ENCODE measurements at places on chromosomes 6 and 20. TPM values are rescaled to one million over a fixed set of nuclear protein-coding genes. Genes with fewer than 3 reads are reported as not detected.
A peak's percentile ranks its signal among the peaks of the same experiment; 100 is the strongest.

- DNase-seq: no peak
Measured at GRCh38 chr20:21004386-21005076, 101.6 kb downstream of the LINC00237 start.

GRCh38 chr6:120108061-120108795 lies 758.7 kb upstream of the MAN1A1 start:
- DNase-seq: no peak

- no peak for DNase-seq
Measured at GRCh38 chr6:114762145-114762544, 419.3 kb upstream of the HS3ST5 start.

GRCh38 chr20:61968036-61968810 lies 97.5 kb downstream of the TAF4 start:
- DNase-seq: no peak

DNA sequence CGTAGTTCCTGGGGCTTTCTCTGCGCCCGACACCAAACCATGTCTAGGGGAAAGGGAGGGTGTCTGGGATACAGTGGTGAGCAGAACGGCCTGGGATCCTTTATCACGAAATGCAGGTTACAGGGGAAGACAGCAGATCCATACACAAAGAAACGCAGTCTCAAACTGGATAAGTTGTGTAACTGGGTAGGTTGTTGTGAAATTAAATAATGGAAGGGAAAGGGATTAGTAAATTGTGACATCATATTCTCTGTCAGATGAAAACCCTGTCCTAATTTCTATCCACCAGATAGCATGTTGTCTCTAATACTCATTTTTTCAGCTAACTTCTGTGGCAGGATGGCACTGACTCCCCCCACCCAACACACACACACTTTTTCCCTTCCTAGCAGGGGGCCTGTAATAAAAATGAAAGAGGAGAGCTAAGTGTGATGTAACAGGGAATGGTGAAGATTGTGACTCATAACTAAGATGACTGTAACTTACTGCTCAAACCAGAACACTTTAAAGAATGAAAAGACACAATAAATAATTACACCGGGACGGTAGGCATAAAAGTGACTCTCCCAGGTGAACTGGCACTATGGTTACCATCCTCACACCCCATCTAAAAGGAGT lies 769 bp upstream of the TRPC4AP start:
- DNase-seq: no peak

GRCh38 chr20:58017231-58017969 lies 211.1 kb downstream of the ANKRD60 start:
- DNase-seq: peak; percentile 31

DNA sequence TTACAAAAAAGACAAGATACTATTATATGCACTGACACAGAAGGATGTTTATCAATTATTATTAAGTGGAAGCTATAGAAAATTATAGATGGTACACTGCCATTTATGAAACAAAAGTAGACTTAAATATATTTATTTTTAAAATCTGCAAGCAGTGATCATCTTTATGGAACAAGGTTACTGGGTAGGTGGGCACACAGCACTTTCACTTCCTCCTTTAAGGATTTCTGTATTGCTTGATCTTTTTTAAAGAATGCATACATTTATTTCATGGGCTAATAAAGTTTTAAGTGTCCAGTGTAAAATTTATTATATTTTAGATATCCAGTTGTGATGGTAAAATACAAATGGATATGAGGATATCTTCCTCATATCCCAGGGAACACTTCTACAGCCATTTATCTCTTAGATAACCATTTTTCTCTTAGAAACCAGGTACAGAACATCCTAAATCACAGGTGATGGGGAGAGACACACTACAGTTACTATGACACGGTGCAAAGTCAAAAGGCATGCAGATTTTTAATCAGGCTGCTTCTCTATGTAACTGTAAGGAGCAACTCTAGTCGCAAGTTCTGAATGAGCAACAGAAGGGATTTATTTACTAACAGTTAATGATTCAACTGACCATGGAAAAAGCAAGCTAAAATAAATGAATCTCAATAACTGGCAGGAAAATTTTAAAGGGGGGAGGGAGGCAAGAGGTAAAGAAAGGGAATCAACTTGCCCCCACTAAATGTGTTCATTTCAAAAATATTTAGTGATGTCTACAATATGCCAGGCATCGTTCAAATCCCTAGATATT lies 2.2 kb downstream of the FBXL4 start:
- no peak for DNase-seq

- DNase-seq: no peak
Measured at GRCh38 chr20:53737396-53738038, 143.9 kb upstream of the ZNF217 start.

GRCh38 chr6:43924222-43924702 lies 154.3 kb downstream of the VEGFA start:
- DNase-seq: no peak

DNA sequence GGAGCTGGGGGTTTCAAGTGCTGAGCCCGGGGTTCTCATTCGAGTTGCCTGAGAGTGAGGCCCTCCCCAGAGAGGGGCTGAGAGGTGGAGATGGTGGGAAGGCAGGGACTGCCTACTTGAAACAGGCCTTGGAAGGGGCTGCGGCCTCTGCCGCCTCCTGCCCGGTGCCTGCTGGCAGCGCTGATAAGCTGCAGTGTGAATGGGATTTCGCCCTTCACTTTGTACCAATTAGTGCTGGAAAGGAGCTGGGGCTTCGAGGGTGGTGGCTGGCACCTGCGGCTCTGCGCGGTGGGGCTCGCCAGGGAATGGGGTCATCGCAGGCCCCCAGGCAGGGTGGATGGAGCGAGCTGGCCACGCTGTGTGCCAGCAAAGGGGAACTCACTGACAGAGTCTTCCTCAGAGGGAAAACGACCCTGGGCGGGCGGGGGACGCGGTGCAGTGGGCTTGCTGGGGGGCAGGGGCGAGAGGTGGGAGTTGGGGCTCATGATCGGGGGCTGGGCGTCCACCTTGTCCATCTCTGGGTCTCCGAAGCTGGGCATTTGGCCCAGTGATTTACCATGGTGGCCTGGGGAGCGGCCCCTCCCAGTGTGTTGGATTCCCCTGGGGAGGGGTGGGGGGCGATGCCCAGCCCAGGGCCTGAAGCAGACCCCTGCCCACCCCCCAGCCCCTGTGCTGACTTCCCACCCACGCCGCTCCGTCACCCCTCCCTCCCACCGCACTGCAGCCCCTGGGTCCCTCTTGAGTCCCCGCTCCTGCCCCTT lies 22.9 kb downstream of the COL20A1 start:
- DNase-seq: peak; percentile 74

- no peak for DNase-seq
Measured at GRCh38 chr6:155132617-155133016, 131.2 kb upstream of the CLDN20 start.

GRCh38 chr20:1509237-1509636 lies 18.0 kb upstream of the SIRPB2 start:
- no peak for DNase-seq

DNA sequence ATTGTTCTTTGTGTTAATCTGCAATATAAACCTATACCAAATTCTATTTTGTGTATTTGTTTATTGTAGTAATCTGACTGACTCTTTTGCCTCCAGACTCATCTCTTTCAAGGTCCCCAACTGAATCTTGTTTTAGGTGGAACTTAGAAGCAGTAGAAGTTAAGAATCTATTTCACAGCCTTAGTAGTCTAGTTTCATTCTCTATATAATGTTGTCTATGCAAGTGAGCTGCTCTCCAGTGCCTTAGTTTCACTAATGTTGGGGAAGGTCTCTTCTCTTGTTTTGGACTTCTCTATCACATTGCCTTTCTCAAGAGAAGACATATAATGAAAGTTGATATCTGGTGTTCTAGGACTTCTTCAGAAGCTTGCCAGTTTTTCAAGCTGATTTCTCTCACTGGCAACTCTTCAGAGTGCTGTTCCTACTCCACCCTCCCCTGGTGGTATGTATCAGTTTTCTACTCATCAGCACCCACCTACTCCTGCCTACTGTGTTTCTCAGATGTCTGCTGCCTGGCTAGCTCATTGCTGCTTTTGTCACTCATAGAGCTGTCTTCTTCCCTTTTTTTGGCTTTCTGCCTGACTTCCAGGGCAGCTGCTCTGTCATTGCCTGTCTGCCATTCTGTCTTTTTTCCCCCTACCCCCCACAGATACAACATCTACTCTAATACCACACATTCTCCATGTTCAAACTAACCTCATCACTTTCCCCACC lies 82.1 kb downstream of the PTPRA start:
- no peak for DNase-seq

GRCh38 chr6:129390900-129391299 lies 319.1 kb downstream of the ARHGAP18 start:
- no peak for DNase-seq

DNA sequence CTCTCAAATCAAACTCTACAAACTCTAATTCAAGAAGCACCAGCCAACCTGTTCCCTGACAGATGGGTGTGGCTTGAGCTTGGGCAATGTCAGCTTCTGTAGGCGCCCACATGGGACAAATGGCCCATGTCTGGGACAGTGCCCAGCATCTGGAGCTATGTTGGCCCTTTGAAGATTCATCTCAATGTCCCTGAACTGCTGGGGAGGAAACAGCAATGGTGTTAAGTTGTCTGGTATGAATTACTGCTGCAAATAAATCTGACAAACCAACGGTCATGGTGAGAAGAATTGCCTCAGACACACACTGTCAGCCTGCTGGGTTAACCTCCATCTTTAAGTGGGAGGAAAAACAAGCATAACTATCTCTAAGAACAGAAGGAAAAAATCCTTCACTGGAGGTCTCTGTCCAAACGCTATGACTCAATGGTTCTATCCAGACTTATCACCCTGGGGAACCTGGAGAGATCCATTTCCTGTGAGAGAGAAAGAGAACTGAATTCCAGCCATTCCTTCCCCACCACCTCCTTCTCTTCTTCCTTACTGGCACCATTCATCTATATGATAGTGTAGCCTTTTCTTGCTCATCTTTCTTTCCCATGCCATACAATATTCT lies 274.9 kb downstream of the CDH26 start:
- DNase-seq: no peak

DNA sequence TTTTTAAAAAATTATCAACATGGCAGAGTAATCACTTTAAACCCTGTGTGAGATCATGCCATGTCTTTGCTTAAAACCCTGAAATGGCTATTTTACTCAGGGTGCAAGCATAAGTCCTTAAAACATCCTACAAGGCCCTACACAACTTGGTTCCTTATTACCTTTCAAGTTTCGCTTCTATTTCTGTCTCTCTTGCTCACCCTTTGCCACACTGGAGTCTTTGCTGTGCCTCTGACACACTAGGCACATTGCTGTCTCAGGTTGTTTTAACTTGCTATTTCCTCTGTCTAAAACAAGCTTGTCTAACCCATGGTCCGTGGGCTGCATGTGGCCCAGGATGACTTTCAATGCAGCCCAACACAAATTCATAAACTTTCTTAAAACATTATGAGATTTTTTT lies 55.6 kb downstream of the KIAA0408 start:
- no peak for DNase-seq

DNA sequence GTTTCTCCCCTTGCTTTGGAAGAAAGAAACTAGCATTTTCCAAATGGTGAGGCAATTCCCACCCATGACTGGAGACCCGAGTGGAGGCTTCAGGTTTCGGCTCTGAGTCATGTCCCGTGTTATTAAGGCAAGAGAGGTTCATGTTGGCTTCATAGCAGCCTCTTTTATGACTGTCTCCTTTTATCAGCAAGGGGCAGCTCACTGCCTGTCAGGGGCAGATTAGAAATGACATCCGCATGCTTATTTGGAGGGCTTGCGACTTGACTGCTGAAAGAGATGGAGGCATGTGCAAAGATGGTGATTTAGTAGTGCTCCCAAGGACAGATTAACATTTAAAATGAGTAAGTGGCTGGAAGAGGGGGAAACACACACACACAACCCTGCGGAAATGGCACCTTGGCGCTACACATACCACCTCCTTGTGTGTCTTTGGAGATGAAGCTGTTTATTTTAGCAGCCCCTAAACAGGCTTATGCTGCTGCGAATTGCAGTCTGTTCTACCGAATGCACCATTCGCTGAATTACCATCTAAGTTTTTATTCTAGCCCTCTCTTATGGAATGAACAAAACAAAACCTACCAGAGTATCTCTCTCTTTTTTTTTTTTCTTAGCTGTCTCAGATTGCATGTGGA lies 52.1 kb upstream of the VSTM2L start:
- no peak for DNase-seq

- peak; percentile 93 for DNase-seq
Measured at GRCh38 chr6:16238057-16238962, at the start of gene GMPR. TSS of gene GMPR (plus strand) at chr6:16238587. CDS start at chr6:16238694, 107 bp downstream.

DNA sequence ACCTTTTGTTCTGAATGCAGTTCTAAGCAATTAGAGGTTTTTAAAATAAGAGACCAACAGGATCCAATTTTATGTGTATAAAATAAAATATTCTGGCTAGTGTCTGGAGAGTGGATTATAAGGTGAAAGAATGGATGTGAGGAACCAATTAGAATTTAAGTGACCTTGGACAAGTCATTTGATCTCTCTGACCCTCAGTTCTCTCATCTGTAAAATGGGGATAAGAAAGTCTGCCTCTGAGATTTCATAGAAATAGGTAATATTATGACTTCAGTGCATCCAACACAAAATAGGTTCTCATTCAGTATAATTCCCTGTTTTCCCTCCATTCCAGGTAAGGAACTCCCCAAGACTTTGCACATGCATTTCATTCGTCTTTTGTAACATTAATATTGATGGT lies 18.9 kb downstream of the CASS4 start:
- DNase-seq: no peak

DNA sequence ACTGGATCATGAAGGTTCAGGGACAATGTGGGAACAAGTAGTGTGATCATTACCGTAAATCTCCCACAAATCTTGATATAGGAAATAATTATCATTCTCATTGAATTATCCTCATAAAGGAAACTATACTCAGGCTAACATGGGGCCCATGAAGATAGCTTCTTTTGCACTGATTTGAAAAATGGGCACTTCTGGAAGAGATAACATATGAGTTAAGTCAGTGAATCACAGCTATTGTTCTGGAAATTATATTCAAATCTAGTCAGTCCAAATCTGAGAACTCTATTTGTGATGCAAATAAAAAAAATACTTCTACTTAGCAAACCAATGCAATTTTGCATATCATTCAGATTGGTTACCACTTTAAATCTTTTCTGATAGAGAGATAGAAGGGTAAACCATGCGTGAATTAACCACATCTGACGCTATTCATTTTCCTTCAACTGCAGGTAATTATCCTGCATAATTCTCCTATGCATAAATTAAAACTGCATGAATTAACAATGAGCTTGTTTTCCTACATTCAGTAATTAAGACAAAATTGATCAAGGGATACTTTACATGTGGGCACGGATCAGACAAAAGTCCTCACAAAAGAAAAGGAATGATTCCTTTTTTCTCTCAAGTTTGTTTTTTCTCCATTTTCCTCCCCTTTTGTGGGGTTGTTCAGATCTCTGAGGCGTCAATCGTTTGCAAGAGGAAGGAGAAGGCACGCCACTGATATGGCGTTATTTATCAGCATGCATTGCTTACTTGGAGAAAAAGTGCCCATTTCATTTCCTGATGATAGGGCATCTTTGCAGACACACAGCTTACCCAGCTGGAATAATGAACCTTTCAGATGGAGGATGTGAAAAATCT lies 36.4 kb downstream of the RIPOR2 start:
- no peak for DNase-seq

PPP1R3D gene
- total RNA-seq: 7.2 TPM

PNPLA1 gene
- total RNA-seq: not detected

CEP57L1 gene
- 7.9 TPM for total RNA-seq

MARCKS gene
- total RNA-seq: 19.3 TPM

KCNQ2 gene
- total RNA-seq: 0.86 TPM

CTAGE9 gene
- total RNA-seq: not detected

INSM1 gene
- total RNA-seq: not detected

SOBP gene
- 28.7 TPM for total RNA-seq

KIAA0408 gene
- total RNA-seq: 0.51 TPM

HMGA1 gene
- total RNA-seq: 36.4 TPM

ZBTB12 gene
- 5.2 TPM for total RNA-seq

TGM3 gene
- total RNA-seq: not detected

AKAP12 gene
- total RNA-seq: 15.4 TPM
